ENCODE measurements at places on chromosomes 13 and 19.

DNA sequence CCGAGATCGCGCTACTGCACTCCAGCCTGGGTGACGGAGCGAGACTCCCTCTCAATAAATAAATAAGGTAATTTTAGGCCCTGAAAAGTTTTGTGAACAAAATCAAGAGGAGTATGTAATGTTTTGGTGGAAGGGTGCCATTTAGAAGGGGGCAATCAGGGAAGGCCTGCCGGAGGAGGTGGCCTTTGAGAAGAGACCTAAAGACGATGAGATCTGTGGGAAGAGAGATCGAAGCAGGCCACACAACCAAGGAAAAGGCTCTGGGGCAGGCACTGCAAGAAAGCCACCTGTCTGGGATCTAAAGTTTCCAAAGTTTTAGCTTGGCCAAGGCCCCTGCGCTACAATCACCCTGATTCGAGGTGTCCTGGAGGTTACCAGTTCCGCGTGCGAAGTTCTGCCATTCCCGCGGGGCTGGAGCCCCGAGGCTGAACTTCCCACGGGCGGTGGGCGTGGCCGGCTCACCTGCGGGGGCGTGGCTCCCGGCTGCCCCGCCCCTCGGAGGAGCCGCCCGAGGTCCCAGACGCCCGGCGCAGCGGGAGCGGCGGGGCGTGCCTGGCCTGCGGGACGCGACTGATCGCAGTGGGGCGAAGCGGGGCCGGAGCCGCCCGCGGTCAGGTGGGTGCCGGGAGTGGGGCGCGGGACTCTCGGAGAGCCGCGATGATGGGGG lies at the start of gene KLC3:
TSS of gene KLC3 (plus strand) at position 519 of the 667 bp plus-strand sequence. CDS start 4,792 bp downstream, outside the sequence.
- peak; percentile 38 for DNase-seq

DNA sequence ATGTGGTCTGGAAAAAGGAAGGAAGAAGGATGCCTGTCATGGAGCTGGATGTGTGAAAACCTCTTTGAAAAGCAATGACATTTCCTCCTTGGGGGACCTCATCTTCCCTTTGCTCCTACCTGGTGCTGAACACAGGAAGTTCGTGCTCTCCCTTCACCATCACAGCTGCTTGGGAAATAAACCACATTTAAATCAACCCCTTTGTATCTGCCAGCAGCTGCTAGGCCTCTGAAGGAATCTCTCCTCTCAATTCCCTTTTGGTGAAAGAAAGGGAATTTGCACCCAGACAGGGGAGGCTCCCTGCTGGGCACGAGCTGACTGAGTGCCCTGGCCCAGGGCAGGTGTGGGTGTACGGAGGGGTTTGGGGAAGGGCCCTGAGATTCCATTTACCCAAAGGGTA lies 437.7 kb downstream of the TSHZ3 start:
- no peak for DNase-seq

DNA sequence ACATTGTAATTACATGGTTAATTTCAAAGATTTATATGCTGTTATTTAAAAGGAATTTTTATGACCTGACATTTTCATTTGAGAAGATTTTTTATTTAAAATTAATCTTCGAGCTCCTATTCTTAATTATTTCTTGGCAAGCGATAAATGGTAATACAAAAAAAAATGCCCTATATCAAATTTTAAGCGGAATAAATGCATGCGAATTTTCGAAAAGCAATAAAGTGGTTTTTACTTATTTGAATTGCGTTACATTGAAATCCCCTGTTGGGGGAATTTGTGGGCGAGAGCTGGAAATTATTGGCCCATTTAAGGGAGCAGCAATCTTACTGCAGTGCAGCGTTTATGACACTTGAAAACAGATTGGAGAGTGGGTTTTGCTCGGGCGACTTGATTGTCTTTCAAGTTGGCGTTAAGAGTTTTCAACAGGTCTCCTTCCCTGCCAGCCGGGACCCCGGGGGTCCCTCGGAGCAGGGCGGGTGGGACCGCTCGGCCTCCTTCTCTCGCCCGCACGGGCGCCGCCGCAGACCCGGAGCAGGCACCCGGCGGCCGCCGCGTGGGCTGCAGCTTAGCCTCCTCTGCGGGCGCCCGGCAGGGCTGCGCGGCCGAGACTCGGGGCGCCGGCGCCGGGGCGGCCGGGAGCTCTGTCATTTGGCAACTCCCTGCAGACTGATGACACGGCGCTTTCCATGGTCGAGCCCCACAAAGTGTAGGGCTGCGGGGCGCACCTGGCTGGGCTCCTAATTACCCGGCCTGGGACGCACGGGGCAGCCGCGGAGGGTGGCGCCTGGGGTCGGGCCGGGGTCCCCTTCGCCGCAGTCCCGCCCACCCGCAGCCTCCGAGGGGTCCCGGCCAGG lies 255.1 kb upstream of the SOX21 start:
- peak; percentile 10 for DNase-seq

DNA sequence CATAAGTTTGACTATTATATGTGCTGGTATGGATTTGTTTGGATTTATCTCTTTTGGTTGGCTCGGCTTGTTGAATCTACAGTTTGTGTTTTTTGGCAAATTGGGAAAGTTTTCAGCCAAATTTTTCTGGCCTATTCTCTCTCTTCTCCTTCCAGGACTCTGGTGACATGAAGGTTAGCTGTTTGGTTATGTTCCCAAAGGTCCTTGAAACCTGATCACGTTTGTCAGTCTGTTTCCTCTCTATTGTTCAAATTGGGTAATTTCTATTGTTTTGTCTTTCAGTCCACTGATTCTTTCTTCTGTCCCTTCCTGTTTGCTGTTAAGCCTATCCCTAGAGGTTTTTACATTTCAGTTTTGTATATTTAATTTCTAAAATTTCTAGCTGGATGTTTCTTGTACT lies 81.5 kb upstream of the SHISA2 start:
- no peak for DNase-seq

DNA sequence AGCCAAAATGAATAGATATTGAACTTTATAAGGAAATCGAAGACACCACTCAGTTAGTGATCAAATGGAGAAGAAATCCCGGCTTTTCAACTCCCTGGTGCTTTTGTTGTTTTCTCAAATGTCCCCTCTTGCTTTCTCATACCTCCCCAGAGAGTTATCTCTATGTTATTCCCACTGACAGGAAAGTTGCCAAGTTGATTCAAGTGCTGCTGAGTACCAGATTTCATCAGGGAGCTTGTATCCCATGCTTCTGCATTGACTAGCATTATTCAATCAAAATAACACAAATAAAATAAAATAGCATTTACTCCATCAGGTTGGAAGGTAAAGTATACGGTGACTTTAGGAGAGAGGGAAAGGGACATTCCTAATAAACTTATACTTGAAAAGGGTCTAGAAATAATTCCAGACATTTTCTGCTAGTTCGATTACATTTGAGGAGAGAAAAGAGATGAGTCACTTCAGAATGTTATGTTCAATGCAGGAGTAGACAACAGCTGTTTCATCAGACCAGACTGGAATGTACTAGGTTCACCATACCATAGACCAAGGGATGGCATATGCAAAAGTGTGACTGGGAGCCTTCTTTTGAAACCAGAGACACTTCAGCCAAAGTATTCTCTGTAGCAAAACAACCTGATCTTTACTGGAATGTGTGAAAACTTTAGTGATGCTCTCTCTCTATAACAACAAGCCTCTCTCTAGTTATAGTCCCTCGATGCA lies 397.8 kb downstream of the FGF14 start:
- no peak for DNase-seq

DNA sequence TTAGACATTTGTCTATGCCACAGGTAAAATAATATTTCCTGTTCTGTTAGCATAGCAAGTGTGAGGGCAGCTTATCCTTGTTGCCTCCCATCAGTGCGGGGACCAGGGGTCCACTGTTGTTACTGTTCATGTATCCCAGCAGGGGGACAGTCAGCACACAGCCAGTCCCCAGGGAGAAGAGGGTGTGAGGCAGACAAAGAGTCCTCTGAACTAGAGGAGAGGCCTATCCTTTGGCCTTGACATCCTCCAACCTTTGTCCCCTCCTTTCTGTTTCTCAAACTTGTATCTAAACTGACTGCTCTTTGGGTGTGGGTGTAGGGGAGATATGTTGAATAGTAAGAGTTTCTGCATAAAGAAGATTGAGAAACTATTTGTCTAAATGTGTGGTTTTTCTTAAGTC lies 2.9 kb upstream of the GPR18 start:
- no peak for DNase-seq

DNA sequence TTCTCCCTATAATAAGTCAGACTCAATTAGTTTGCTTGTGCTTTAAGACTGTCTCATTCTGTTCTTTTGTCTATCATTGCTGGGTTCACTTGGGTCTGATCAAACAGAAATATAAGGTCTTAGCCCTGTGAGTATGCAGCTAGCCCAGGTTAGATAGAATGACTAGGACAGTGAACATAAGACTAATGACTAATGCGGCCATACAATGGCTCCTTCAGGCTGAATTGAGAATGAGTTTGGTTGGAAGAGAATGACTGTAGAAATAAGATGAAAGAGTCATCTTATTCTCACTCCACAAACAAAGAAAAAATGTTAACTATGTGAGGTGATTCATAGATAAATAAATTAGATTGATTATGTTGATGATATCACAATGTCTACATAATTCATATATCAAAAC lies 50.1 kb upstream of the OBI1 start:
- DNase-seq, result no peak

DNA sequence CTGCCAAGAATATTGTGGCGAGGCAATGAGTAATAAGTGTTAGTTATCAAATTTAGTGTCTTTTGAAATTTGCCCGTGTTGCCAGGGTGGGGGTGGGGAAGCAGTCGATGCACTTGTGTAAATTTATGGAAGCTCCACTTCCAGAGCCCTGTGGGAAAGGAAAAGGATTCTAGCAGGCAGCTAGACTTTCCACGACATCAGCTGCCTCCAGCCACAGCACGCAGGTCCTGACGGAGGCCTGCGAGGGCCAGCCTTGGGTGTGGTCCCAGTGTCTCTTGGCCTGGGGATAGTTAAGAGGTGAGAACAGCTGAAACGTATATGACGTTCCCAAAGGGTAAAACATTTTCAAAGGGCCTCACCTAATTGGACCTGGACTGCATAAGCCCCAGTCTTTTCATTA lies 433.0 kb downstream of the TSHZ3 start:
- no peak for DNase-seq

DNA sequence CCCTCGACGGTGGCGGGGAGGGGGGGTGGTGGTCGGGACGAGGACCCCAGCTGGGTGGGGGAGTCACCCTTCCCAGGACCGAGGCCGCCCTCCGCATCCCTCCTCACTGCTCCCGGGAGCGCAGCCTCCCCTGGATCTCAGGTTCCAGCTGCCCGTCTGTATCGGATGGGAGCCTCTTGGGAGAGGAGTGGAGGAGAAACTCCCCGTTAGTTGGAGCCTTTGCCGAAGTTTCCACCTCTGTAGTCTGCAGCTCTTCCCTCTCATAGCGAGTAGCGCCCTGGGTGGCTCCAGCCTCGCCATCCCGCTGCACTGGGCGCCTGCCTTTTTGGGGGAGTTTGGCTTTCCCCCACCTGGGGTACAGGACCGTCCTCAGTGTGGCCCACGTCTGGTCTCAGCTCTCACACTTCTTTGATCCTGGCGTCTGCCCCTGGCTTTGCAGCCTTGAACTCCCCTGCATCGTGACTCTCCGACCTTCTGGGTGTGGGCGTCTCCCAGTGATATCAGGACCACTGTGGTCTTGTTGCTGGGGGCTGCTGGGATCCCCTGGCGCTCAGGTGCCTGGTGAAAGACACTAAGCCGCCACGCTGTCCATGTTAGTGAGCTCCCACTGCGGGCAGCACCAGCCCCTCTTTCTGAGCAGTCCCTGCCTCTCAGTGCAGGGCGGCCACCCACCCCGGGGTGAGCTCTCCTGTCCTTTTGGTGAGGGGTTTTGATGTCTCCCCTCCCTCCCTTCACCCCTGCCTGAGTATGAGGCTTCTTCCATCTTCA lies 1.1 kb downstream of the CNOT3 start:
- DNase-seq, result peak; percentile 29

DNA sequence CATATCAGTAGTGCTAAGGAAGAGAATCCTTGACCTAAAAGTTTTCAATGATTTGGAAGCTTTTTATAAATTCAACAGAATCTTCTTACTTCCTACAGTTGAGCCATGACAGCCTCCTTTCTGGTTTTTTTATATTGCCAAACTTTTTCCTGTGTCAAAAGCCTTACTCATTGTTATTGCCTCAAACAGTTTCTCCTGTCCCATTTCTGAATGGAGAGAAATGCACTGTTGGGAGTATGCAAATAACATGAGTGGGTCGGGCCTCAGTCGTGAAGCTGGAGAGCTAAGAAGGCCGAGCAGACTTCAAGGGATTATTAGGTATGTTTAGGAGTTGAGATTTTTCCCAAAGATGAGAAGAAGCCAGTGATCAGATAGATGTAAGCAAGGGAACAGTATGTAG lies 766.4 kb upstream of the KLHL1 start:
- DNase-seq, result no peak

GRCh38 chr13:29543230-29544215 lies 52.0 kb downstream of the SLC7A1 start:
- peak; percentile 35 for DNase-seq

- no peak for DNase-seq
These were observed 9.9 kb downstream of the IGFL1 start for GRCh38 chr19:46239193-46240024.

GRCh38 chr19:50171752-50172151 lies 8.7 kb upstream of the IZUMO2 start:
- no peak for DNase-seq

GRCh38 chr19:17170538-17171297 lies 44.4 kb upstream of the USE1 start:
- no peak for DNase-seq

GRCh38 chr13:113802761-113803160 lies 43.7 kb downstream of the TMEM255B start:
- DNase-seq, result peak; percentile 6

DNA sequence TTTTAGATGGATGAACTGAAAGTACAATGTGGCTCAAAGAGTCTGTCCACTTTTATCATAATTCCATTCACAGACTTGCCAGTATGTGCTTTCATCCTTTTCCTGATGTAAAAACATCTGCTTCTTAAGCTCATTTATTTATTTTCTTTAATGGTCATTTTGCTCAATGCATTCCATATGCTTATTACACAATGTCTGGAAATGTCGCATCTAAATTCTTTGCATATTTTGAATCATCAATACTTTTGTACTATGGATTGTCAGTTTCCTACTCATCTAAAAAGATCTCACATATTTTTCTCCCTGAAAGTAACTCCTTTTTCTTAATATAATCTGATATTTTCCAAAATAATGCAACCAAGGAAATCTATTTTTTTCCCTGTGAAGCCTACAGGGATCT lies 1315.8 kb downstream of the EFNB2 start:
- no peak for DNase-seq

- no peak for DNase-seq
These were observed 850 bp downstream of the MTMR6 start for GRCh38 chr13:25286308-25286968.

GRCh38 chr19:42563352-42564210 lies 31.1 kb downstream of the CEACAM8 start:
- no peak for DNase-seq

DNA sequence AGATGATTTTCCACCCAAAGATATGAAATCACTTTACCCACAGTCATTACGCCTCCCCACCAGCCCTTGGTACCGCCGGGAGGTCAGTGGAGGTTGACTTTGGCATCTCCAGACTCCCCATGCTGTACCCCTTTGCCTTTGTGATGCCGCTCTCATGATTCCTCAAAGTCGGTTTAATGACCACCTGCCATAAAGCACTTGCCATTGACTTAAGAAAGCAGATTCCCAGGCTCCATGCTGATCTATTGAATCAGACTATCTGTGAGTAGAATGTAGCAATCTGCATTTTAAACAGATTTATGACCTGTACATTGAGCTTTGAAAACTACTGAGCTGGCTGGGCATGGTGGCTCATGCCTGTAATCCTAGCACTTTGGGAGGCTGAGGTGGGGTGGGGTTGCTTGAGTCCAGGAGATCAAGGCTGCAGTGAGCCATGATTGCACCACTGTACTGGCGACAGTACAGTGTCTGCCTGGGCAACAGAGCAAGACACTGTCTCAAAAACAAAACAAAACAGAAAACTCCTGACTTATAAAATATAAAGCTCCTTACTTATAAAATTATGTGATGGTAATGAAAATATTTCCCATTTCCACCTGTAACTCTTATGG lies 235.2 kb downstream of the KLF5 start:
- DNase-seq, result no peak

All from activated naive CD4-positive, alpha-beta T cell treated with anti-CD3 and anti-CD28 coated beads, Interleukin-2, amount 50 U/mL, for 16 hours (primary cell).